ENCODE measurements at places on chromosomes 5 and 9.
A peak's percentile ranks its signal among the peaks of the same experiment; 100 is the strongest.

DNA sequence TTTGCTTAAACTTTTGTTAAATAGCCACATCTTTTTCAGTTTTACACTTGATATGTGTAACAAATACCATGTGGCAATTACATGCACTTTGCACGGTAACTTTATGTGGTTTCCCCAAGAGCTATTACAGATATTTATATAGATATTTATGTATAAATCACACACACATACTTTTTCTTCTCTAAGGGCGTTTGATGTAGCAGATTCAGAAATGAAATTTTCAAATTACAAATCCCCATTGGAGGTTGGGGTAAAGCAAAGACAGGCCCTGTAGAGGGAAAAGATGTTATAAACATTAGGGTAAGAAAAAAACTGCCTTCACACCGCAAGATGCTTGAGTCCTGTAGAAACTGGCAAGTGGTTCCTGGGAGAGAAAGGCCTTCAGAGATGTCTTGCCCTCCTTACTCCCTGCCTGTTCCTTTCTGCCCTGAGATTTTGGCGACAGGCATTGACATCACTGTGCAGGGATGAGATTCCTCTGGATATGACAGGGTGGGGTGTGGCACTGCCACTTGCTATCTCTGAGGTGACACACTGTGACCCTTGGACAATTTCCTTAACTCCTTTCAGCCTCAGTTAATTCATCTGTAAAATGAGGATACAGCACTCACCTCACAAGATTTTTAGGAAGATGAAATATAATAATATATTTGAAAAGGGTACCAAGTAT, 177.9 kb upstream of the TUT7 start:
- no peak for DNase-seq

DNA sequence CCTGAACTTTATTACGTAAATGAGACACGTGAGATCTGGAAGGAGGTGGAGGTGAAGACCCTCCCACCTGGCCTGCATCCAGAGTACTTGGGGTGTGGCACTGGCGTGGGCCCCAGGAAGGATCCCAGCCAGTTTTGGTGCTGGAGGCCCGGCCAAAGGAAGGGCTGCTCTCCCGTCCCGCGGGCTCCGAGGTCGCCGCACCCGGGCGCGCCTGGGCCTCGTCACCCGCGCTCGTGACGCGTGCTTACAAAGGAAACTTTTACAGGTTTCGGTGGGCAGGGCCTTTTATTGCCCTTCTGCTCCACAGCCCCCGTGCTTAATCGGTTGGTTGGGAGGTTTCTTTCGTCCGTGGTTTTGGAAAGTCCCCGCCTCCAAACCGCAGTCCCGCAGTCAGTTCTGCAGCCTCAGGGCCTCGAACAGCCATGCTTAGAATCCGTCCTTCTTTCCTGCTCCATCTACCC, 29.2 kb downstream of the CDKN2A start:
- peak; percentile 59 for DNase-seq

- no peak for DNase-seq
Measured at GRCh38 chr5:52024359-52024758, 641.1 kb downstream of the ISL1 start.

DNA sequence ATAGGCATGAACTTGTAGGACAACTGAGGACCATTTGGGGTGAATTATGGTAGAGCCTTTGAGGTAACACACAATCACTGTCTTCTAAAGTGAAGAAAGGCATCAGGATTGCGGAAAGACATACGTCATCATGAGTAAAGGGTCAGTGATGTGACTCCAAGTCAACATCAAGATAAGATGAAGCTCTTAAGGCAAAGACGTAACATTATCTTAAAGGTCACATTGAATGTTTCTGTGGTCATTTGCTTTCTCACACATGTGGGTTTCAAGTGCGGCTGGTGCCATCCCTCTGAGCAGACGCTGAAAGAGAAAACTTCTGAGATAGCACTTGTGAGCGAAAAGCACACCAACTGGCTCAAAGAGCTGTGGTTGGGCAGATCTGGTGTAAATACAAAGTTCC, 63.3 kb upstream of the GRAMD2B start:
- DNase-seq, result peak; percentile 83

DNA sequence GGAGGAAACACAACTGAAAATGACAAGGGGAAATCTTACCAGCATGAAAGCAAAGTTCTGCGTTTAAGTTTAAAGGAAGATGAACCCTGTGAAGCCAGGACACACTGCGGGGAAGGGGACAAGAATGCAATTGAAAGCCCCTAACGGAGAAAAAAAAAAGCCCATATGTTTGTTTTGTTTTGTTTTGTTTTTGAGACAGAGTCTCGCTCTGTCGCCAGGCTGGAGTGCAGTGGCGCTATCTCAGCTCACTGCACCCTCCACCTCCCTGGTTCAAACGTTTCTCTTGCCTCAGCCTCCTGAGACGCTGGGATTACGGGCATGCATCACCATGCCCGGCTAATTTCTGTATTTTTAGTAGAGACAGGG, 2.9 kb downstream of the STK10 start:
- DNase-seq, result peak; percentile 74

- DNase-seq, result no peak
Measured at GRCh38 chr9:17064558-17064957, 70.3 kb upstream of the CNTLN start.

- no peak for DNase-seq
Measured at GRCh38 chr9:14935106-14935751, 25.0 kb upstream of the FREM1 start.

GRCh38 chr5:56688402-56688801, 126.9 kb upstream of the MAP3K1 start:
- DNase-seq, result no peak

- DNase-seq, result no peak
Measured at GRCh38 chr5:163498886-163499285, 6.5 kb upstream of the MAT2B start.

DNA sequence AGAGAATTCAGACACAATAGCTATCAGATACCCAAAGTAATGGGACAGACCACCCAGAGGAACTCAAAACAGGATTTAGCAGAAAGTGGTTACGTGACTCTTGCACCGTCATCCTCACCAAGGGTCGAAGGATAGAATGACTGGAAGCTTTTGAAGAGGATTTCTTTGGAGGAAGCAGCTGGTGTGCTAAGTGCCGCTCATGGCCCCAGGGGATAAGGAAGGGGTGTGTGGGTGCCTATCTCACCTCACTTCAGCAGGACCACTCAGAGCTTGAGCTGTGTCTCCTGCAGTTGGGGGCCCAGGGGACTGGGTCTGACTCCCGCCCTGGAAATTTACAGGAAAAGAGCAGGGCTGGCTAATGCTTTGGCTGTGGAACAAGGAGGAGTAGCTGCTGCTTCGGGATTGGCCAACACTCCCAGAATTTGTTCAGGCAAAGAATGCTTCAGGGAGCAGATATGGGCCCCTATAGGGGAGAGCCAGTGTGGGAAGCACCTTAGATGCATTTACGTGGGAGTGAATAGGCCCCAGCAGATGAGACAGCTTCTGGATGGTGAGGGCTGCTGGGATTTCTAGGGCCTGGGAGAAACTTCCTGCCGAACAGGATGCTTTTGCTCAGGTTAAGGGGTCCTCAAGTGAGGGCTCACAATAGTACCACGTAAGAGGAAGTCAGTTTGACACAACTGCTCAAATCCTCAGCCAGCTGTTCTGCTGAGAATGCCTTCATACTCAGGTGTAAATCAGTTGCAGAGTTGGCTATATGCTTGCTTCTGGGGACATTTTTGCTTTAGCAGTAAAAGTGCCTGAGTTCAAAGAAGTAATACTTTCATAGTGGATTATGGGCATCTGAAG, 29.1 kb upstream of the TOMM5 start:
- no peak for DNase-seq

DNA sequence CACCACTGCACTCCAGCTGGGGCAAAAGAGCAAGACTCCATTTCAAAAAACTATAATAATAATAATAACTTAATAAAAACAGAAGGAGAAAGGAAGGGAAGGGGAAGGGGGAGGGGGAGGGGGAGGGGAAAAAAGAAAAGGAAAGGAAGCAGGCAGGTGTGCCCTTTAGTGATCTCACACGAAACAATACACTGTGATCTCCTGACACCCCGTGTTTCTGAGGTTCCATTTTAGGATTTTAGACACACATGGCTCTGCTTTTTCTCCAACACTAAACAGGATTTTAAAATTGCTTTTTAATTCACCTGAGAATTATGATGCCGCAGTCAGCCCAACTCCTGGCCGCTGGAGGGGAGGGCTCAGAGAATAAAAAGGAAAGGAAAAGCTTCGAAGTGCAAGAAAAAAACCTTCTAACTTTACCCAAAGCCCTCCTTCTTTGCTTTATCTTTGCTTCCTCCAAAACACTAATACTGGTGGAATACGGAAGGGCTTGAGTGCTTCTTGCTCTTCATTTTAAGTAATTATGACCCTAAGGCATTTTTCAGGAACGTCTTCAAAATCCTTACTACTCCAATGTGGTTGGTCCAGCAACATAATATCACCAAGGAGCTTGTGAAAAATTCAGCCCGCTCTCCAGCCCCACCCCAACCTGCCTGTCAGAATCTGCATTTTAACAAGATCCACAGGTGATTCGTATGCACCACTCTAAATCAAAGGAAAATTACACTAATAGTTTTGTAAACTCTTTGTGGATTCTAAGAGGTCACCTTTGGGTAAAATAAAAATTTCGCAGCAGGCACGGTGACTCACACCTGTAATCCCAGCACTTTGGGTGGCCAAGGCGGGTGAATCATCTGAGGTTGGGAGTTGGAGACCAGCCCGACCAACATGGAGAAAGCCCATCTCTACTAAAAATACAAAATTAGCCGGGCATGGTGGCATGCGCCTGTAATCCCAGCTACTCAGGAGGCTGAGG, 66.0 kb downstream of the MYO10 start:
- DNase-seq, result no peak

- DNase-seq, result no peak
Measured at GRCh38 chr9:110125763-110126351, 82.1 kb downstream of the C9orf152 start.

GRCh38 chr9:128635266-128636023, 21.2 kb downstream of the DYNC2I2 start:
- DNase-seq, result no peak

- no peak for DNase-seq
Measured at GRCh38 chr5:30605693-30606268, 587.7 kb upstream of the CDH6 start.

- DNase-seq, result no peak
Measured at GRCh38 chr5:123436201-123436600, 13.0 kb upstream of the CEP120 start.

GRCh38 chr9:133741716-133742115, 3.6 kb upstream of the SARDH start:
- no peak for DNase-seq

DNA sequence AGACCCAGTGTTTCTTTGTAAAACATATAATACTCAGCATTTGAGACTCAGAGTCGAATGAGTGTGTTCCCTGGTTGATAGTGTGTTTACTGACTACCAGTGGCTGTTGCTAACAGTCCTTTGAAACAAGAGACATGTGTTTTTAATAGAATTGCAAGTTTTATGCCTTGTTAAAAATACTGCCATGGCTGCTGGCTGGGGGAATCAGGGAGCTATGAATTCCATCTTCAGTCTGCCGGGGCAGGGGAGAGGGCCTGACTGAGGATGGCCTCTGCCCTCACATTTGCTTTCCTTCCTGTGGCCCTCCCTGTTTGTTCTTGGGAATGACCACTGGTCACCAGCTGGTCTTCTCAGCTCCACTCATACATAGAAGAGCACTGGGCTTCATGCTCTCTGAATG, 63.8 kb downstream of the PDZD2 start:
- DNase-seq, result no peak

GRCh38 chr5:147515269-147515668, 5.4 kb upstream of the DPYSL3 start:
- DNase-seq, result no peak

DNA sequence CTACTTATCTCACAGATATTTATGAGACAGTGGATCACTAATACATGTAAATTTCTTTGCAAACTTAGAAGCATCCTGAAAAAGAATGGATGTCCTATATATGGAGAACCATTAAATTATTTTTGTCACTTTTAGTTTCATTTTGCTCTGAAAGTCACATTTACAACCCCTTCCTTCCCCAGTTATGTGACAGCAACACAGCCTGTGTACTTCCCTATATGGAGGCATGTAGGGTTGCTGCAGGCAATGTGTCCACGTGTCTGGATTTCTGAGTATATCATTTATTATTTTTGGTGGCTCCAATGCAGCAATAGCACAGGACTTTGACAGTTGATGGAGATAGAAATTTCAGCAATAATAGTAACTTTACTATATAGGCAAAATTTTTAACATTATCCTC, 156.4 kb downstream of the ST8SIA4 start:
- peak; percentile 59 for DNase-seq
